ENCODE measurements at places on chromosomes 1 and 21. TPM values are rescaled to one million over a fixed set of nuclear protein-coding genes. Genes with fewer than 3 reads are reported as not detected.
A peak's percentile ranks its signal among the peaks of the same experiment; 100 is the strongest.

DNA sequence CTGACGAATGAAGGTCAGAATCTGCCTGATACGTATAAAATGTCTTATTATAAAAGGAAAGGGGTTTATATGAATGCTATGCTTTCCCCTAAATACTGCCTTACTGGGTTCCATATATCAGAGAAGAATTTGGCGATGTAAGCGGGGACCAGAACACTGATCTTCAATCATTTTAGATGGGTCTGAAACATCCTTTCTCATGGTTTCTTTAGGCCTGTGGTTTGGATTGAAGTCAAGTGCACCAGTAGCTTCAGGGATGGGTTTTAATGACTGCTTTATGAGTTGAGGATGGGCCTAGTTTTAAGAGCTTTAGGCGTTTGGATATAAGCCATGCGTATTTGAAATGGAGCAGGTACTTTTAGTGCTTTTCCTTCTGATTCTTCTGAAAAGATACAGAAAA lies 6.9 kb downstream of the FMN2 start:
- no peak for DNase-seq

GRCh38 chr1:3069491-3070308 lies 697 bp downstream of the PRDM16 start:
- peak; percentile 47 for DNase-seq

DNA sequence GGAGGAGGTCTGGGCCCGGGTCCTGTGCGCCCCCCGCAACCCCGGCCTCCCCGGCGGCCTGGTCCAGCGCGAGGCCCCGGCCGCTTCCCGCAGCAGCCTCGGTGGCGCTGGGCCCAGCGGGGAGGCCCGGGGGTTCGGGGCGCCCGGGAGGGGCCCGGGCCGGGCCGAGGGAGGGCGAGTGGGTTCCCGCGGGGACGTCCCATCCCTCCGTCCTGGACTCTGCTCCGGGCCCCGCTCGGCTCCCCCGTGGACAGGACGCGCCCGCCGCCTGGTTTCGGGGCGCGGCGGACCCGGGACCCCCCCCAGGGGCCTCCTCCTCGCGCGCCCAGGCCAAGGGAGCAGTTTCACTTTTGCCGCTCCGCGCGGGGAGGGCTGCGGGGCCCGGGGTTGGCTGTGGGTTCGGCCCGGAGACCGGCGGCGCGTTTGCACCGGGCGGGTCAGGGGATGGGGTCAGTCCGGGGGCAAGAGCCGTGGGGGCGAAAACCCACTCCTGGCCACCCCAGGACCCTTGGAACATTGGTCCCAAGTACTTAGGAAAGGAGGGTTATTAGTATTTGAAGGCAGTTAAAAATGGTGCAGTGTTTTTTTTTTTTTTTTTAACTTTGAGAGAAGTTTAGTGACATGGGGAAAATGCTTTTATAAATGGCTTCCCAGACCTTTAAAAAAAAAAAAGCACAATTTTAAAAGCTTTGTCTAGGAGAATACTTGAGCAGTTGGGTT lies 677 bp downstream of the AGPAT3 start:
- peak; percentile 53 for DNase-seq

CD1C gene
- not detected for total RNA-seq

FALEC gene
- total RNA-seq: 1.3 TPM

LCE2B gene
- not detected for total RNA-seq

AMIGO1 gene
- total RNA-seq: 0.97 TPM

AGT gene
- total RNA-seq: 0.32 TPM

OR2L2 gene
- total RNA-seq: not detected

TFF2 gene
- not detected for total RNA-seq
